ENCODE measurements at places on chromosomes 1 and 21.

DNA sequence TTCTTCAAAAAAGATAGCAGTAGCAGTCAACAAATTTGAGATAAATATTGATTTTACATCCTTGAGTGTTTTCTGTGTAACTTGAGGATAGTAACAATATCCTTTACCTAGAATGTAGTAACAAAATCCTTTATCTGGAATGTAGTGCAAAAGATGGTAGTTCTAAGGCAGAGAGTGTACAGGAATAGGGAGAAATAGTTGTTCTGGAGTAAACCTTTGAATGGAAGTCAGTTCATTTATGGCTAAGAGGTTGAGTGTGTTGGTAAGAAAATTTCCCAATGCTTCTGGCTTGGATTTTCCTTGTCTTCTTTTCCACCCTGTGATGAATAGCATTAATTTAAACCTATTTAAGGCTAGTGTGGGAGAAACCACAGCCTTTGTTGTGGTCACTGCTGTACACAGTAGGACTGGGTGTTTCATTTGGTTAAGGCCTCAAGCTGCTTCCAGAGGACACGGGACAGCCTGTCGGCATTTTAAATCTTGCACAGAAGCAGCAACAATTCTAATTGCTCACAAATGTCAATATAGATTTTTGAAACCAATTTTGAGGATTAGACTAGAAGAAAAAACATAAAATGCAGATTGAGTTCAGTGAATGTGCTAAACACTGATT is 11.3 kb downstream of the NFIA start:
- no peak for DNase-seq

DNA sequence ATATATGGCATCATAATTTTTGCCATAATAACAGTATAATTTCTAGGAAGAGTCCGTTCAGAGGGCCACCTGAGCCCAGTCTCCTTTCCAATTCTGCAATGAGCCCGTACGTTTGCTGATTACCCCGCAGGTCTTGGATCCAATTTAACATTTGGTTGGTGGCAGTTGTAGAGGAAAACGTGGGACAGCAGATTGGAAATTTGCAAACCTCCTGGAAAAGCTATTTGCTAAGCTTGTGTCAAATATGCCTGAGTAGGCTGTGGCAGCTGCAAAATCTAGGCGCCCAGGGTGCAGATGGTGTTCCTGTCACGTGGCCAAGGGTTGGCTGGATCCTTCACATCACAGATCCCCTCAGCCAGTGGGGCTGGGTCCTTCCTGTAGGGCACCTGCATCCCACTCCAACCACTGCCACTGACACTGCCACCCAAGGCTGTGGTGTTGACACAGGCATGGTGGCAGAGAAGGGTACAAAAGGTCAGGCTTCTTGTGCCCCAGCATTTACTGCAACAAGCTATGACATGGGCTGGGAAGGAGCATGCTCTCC is 174.8 kb upstream of the SYT6 start:
- no peak for DNase-seq

GRCh38 chr1:155241069-155241679 is 14.1 kb downstream of the ENTREP3 start:
- DNase-seq: peak; percentile 64

GRCh38 chr1:45016767-45017166 is 4.7 kb downstream of the UROD start:
- no peak for DNase-seq

GRCh38 chr1:82377201-82377884 is 576.6 kb downstream of the ADGRL2 start:
- DNase-seq: no peak

DNA sequence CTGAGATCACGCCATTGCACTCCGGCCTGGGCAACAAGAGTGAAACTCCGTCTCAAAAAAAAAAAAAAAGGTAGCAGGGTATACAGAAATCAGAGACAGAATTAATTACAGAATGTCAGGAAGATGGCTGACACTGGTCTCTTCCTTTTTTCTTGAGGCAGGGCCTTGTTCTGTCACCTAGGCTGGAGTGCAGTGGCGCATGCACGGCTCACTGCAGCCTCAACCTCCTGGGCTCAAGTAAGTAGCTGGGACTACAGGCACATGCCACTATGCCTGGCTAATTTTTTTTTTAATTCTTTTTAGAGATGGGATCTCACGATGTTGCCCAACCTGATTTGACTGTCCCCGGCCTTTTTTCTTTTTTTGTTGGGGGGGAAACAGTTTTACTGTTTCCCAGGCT is 16.4 kb downstream of the RNU5D-1 start:
- no peak for DNase-seq

All from AML-193 (cell line).